ENCODE measurements at places on chromosomes 1 and 21. TPM values are rescaled to one million over a fixed set of nuclear protein-coding genes. Genes with fewer than 3 reads are reported as not detected.

Gene TEDDM1
- total RNA-seq = not detected

Gene SLC25A33
- 5.9 TPM for total RNA-seq

Gene PPIAL4G
- 0.68 TPM for total RNA-seq

Gene CD84
- 40.8 TPM for total RNA-seq

Gene ADORA1
- total RNA-seq = not detected

Gene RHOU
- total RNA-seq = 1.8 TPM

Gene AK5
- total RNA-seq = 0.61 TPM

Gene NEGR1
- total RNA-seq = not detected

Gene CLEC20A
- total RNA-seq = not detected

Gene HCRTR1
- total RNA-seq = not detected

Gene RGS16
- total RNA-seq = 10.2 TPM

Gene SH3BGR
- total RNA-seq = 1.0 TPM

Gene TSSK3
- 1.7 TPM for total RNA-seq

Gene TPM3
- total RNA-seq = 797 TPM

Gene PLD5
- total RNA-seq = not detected

Gene KRTAP19-2
- not detected for total RNA-seq

Gene SMIM1
- not detected for total RNA-seq

Gene S100A9
- total RNA-seq = not detected

Gene IL22RA1
- not detected for total RNA-seq

Gene LRRC39
- 0.64 TPM for total RNA-seq

Gene PRAMEF4
- not detected for total RNA-seq

Gene OR2L2
- 0.11 TPM for total RNA-seq

Gene STXBP3
- total RNA-seq = 54.4 TPM

Gene CD164L2
- not detected for total RNA-seq

Gene RPTN
- not detected for total RNA-seq

Gene S100A12
- not detected for total RNA-seq
